ENCODE measurements at places on chromosomes 12 and 14.
A peak's percentile ranks its signal among the peaks of the same experiment; 100 is the strongest.

GRCh38 chr12:120847814-120848213 is 56.3 kb downstream of the SPPL3 start:
- no peak for DNase-seq

- DNase-seq: no peak
These were observed 11.7 kb downstream of the KDM2B start for GRCh38 chr12:121568971-121569751.

DNA sequence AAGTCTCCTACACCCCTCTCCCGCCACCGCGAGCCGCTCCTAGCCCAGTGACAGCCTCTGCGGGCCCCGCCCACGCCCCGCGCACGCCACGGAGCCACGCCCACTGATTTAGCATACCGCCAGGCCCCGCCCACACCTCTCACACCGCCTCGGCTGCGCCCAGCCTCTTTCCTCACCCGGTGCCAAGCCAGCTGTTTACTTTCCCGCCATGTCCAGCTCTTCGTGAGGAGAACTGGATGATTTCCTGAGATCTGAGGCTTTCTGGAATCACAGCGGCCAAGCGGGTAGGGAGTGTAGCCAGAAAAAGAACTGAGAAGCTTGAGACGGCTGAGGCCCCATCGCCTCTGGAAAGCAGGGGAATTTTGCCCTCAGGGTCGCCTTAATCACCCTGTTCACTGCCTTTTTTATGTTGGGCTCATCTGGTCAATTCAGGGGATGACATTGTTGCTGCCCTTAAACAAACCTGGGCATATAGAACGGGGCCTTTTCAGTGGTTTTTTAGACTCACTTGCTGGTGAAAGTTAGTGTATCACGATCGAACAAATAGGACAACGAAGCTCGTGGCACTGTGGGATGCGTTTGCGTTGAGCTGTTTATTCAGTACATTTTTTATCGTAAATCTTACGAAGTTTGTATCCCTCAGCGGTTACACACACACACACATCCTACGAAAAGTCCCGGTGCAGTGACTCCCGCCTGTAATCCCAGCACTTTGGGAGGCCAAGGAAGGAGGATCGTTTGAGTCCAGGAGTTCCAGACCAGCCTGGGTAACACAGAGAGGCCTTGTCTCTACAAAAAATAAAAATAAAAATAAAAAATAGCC is at the start of gene RNF212B:
Gene RNF212B (plus strand): TSS at position 165 of the 823 bp plus-strand sequence. CDS start 2,410 bp downstream, outside the sequence.
- peak; percentile 25 for DNase-seq

DNA sequence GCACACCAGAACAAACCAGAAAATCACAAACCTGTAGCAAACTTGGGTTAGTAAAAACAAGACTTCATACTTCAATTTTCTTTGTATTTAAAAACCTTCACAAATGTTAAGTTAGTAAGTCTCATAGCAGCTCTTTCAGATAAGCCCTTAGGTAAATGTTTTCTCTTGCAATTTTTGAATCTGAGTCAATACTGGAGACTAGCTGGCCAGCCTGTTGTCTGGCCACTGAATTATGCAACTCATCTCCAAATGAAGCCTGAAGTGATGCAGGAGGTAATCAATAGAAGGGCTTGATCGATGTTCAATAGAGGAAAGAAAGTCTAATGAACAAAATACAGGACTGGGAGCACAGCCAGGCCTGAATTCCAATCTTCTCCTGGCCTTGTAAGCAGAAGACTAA is 465.2 kb downstream of the LRIG3 start:
- DNase-seq: no peak

DNA sequence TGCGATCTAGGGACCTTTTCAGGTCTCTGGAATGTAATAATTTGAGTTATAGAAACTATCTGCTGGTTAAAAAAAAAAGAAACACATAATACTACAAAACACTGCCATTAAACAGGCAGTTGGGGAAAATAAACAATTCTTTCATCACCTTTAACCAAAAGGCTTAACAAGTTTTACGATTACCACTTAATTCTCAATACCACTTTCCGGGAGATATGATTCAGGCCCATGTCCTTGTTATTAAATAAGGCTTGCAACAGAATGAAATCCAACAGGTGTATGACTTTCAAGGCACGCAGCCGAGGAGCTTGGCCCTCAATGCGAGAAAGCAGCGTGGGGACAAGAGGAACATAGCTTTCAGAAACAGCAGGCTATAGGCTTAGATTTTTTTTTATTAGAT is 5.6 kb upstream of the GLRX5 start:
- no peak for DNase-seq

DNA sequence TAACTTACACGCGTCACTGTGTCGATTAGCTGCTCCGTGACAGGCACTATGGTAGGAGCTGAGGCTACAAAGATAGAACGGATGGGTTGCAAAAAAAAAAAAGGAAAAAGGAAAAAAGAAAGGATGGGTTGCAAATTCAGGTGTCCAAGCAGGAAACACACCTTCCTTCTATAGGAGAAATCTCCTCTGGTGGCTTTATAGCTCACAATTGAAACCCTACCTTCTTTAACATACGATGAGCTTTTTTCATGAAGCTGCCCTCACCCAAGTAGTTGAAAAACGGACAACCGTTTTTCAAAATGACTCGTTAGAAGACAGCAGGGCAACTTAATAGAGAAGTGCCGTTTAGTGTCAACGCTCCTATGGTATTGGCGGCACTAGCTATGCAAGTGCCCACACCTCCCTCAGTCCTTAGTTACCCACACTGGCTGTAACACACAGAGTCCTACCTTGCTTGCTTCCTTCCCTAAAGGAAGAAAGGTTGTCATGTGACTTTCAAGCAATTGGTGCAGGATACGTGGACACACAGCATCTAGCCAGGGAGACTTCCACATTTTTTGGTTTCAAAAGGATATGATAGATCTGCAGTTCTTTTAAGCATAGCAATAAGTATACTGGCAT is 682 bp upstream of the TRIP11 start:
- DNase-seq: no peak

DNA sequence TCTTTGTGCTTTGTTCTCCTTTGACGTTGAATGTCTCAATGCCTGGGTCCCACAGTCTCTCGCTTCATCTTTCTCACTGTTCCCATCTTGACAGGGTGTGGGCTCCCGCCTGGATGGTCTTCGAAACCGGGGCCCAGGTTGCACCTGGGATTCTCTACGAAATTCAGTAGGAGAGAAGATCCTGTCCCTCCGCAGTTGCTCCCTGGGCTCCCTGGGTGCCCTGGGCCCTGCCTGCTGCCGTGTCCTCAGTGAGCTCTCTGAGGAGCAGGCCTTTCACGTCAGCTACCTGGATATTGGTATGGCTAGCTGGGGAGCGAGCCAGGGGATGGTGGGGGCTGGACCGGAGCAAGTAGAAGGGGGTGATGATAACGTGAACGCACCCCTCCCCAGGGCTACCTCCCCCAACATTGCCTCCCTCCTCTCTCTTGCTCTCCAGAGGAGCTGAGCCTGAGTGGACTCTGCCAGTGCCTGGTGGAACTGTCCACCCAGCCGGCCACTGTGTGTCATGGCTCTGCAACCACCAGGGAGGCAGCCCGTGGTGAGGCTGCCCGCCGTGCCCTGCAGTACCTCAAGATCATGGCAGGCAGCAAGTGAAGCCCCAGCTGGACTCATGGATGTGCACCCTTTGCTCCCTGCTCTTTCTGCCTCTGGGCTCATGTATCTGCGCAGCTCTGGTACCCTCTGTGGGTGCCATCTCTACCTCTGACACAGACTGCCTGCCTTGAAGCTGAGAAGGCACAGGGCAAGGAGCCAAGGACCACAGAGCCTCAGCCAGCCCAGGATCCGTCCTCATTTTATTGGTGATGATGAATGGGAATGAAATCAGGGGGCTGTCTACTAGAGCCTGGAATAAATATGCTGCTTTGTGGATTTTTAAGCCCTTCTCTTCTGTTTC is 1.5 kb downstream of the NPFF start:
- DNase-seq: no peak

DNA sequence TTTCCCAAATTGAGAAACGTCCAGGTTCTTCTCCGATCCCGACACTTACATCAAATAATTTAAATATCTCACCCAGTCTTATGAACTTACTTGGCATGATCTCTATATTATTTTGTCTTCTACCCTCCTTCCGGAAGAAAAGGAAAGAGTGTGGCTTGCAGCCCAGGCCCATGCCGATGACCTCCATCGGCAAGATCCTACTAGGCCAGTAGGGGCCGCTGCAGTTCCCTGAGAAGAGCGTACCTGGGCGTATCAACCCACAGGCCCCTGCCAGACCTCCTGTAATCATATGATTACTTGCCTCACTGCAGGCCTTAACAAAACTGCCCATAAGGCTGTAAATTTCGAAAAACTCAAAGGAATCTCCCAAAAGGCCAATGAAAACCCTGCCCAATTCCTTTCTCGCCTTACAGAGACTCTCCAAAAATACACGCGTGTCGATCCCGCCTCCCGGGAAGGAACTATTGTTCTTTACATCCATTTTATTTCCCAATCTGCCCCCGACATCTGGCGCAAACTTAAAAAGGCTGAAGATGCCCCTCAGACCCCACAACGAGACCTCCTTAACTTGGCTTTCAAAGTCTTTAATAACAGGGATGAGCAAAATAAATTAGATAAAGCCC is 69.6 kb downstream of the MOK start:
- no peak for DNase-seq

DNA sequence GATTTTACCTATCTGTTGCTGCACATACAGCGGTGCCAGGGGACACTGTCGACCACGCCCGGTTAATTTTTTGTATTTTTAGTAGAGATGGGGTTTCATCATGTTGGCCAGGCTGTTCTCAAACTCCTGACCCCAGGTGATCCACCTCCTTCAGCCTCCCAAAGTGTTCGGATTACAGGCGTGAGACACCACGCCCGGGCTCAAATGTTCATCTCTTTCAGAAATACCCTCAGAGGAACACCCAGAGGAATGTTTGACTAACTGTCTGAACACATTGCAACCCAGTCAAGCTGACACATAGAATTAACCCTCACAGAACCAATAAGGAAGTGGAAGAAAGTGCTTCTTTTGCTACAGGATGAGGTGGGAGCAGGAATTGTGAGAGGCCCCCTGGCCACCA is 15.0 kb upstream of the ETFBKMT start:
- DNase-seq: no peak

GRCh38 chr14:99250636-99251208 is 21.3 kb downstream of the BCL11B start:
- no peak for DNase-seq

- no peak for DNase-seq
These were observed 795.4 kb downstream of the SLC6A15 start for GRCh38 chr12:84117190-84117589.

- DNase-seq: no peak
These were observed 11.3 kb upstream of the HRK start for GRCh38 chr12:116892349-116893140.

DNA sequence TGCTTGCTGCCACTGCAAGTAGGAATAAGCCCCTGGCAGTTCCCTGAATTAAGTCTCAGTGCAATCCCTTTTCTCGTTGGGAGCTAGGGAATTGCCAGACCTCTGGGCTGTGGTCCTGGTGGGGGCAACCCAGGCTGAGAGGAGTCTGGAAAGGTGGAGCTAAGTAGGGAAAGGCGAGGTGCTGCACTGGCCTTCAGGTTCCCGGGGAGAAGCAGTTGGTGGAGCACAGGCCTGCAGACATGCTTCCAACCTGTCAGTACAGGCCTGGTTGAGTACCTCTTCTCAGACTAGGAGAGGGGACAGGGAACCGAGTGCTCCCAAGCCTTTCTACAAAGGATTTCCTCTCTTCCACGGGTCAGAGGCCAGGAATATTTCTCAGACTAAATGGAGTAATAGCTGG is 1.5 kb downstream of the NRIP2 start:
- no peak for DNase-seq

GRCh38 chr14:77989441-77989991 is 180.7 kb upstream of the NRXN3 start:
- DNase-seq: no peak

DNA sequence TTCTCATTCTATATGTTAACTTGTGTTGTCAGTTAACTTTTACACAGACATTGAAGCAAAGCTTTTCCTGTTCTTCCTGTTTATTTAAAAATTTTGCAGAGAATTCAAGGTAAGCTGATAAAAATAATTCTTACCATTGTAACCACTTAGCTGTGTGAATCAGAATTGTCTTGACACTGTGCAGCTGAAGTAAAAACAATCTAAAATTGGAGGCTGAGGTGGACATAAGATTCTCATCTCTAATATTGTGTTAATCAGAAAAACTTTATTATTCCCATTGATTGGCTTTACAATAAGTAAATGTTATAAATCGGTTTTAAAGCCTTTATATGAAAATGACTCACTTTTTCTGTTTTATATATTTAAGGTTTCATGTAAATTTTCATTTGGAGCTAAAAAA is 240.3 kb upstream of the PLEKHG7 start:
- no peak for DNase-seq

- DNase-seq: no peak
These were observed 2.3 kb upstream of the GPR162 start for GRCh38 chr12:6819106-6820030.

DNA sequence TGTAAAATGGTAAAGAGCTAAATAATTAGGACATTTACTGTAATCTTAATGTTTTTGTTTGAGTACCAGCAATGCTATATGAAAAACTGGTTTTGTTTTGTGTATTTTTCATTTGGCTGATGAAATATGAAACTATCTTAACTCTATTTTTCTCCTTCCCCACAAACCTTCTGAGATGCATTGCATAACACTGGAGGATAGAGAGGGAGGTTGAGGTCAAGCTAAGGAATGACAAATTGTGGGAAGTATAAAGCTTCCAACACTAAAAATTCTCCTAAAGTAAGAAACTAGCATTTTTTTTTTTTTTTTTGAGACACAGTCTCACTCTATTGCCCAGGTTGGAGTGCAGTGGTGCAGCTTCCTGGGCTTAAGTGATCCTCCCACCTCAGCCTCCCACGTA is 31.5 kb upstream of the SRP54 start:
- DNase-seq: no peak

DNA sequence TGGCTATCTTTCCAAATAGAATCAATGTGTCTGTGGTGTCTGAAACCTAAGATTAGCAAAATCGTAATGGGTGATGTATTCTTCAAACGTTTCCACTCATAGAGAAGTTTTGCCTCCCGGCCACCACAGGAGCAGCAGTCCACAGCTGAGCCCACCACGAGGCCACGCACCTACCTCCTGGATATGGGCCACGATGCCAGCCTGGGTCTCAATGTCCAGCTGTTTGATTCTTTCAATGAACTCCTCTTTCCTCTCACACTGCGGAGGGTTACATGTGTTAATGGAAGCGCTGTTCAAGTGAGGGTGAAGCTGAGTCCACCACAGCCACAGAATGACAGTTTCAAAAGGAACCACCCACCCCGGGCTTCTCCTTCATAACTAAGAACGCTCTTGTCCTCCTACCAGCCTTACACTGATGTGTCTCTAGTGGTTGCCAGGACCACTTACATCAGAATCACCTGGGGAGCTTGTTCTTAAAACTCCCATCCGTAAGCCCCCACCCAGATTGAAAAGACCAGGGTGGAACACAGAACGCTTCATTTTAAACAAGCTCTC is 75.3 kb downstream of the CCDC88C start:
- no peak for DNase-seq

GRCh38 chr12:3014641-3015040 is 55.4 kb downstream of the TEAD4 start:
- DNase-seq: no peak

Data from HFF-Myc (cell line).